Stomach (tissue), 19 donors: ENCODE measurements at places on chromosomes 7 and 10. TPM values are rescaled to one million over a fixed set of nuclear protein-coding genes. Genes with fewer than 3 reads are reported as not detected.

TUBGCP2 gene
- total RNA-seq = 41.9 TPM

TSPAN12 gene
- 19.7 TPM for total RNA-seq

CRPPA gene
- 3.5 TPM for total RNA-seq

C7orf57 gene
- not detected for total RNA-seq

C10orf71 gene
- total RNA-seq = not detected

GIMAP6 gene
- 10.6 TPM for total RNA-seq

ARHGEF5 gene
- 9.4 TPM for total RNA-seq

PRSS37 gene
- not detected for total RNA-seq

FAM237B gene
- not detected for total RNA-seq

ERLIN1 gene
- total RNA-seq = 9.3 TPM

MYL7 gene
- total RNA-seq = not detected

ARHGEF35 gene
- 6.7 TPM for total RNA-seq

SGCE gene
- total RNA-seq = 67.2 TPM

NPC1L1 gene
- total RNA-seq = 1.1 TPM

C10orf105 gene
- not detected for total RNA-seq

UNC5B gene
- total RNA-seq = 42.9 TPM

TEX47 gene
- not detected for total RNA-seq

ACTA2 gene
- total RNA-seq = 662 TPM

TSPAN14 gene
- total RNA-seq = 36.7 TPM

PLXNA4 gene
- 2.0 TPM for total RNA-seq

TMEM196 gene
- total RNA-seq = not detected

ZNF511 gene
- 12.7 TPM for total RNA-seq

GSDME gene
- 9.8 TPM for total RNA-seq

MORN4 gene
- not detected for total RNA-seq

NPY4R2 gene
- total RNA-seq = not detected

CHST3 gene
- total RNA-seq = 16.7 TPM

PTPRE gene
- total RNA-seq = 5.5 TPM

VSTM4 gene
- 3.8 TPM for total RNA-seq

STMP1 gene
- 12.7 TPM for total RNA-seq

EIF3A gene
- 125 TPM for total RNA-seq

FFAR4 gene
- total RNA-seq = not detected

AKR1C8 gene
- not detected for total RNA-seq

MXI1 gene
- total RNA-seq = 19.7 TPM

FAM25A gene
- not detected for total RNA-seq

TYW1 gene
- total RNA-seq = 7.1 TPM

LMBR1 gene
- total RNA-seq = 132 TPM

GNAI1 gene
- 57.2 TPM for total RNA-seq

GIMAP1 gene
- 0.45 TPM for total RNA-seq

SPACDR gene
- not detected for total RNA-seq

CUZD1 gene
- 0.55 TPM for total RNA-seq

VWA2 gene
- 5.4 TPM for total RNA-seq

EBLN1 gene
- not detected for total RNA-seq

TWIST1 gene
- 5.2 TPM for total RNA-seq

DYDC2 gene
- total RNA-seq = not detected

TMEM176B gene
- total RNA-seq = 93.6 TPM

SFR1 gene
- 0.58 TPM for total RNA-seq

C10orf143 gene
- total RNA-seq = 1.3 TPM

MRLN gene
- not detected for total RNA-seq
